ENCODE measurements at places on chromosomes 4 and X. TPM values are rescaled to one million over a fixed set of nuclear protein-coding genes. Genes with fewer than 3 reads are reported as not detected.

The CCDC149 gene
- total RNA-seq: 2.4 TPM

The EDNRA gene
- total RNA-seq: 0.43 TPM

The XG gene
- total RNA-seq: not detected

The TRPC5OS gene
- not detected for total RNA-seq

The TEX13C gene
- not detected for total RNA-seq

The ABHD18 gene
- 3.6 TPM for total RNA-seq

The CENPVL3 gene
- total RNA-seq: 0.17 TPM

The MGAT4D gene
- total RNA-seq: not detected

The F8A2 gene
- not detected for total RNA-seq

The NEIL3 gene
- 8.4 TPM for total RNA-seq
